Activated CD4-positive, alpha-beta T cell treated with anti-CD3 and anti-CD28 coated beads for 36 hours (primary cell): ENCODE measurements at places on chromosomes 5 and 9.

DNA sequence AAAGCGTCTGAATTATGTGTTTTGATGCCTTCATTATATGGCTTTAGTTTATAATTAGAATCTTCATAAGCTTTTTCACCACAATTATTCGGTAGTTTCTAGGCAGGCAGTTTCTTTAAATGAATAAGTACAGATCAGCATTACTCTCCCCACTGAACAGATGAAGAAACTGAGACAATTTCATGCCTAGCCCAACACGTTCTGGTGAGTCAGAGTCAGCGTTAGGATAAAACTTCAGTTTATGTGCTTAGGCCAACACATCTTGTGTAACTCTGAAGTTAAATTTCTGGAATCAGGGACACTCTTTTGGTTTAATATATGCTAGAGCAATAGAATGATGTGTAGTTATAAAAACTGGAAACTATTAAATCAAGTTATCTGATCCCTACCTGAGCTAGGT lies 186.7 kb upstream of the ELL2 start:
- no peak for DNase-seq

DNA sequence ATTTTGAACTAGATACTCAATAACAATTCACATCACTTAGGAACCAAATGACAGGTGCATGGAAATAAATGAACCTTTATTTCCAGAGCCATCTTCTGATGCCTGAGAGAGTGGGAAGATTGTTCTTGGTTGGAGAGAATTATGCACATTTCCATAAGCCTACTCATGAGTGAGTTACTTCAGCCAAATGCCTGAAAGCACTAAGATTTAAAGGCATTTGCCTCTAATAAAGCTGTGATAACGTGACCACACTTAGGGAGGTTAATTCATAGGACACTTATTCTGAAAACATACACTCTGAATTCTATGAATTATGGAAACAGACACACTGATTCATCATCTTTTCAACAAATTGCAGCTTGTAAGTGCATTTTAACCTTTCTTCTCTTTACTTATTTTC lies 40.0 kb downstream of the KCTD16 start:
- DNase-seq, result no peak

- DNase-seq, result no peak
Measured at GRCh38 chr5:57366744-57367143, 115.9 kb downstream of the ACTBL2 start.

DNA sequence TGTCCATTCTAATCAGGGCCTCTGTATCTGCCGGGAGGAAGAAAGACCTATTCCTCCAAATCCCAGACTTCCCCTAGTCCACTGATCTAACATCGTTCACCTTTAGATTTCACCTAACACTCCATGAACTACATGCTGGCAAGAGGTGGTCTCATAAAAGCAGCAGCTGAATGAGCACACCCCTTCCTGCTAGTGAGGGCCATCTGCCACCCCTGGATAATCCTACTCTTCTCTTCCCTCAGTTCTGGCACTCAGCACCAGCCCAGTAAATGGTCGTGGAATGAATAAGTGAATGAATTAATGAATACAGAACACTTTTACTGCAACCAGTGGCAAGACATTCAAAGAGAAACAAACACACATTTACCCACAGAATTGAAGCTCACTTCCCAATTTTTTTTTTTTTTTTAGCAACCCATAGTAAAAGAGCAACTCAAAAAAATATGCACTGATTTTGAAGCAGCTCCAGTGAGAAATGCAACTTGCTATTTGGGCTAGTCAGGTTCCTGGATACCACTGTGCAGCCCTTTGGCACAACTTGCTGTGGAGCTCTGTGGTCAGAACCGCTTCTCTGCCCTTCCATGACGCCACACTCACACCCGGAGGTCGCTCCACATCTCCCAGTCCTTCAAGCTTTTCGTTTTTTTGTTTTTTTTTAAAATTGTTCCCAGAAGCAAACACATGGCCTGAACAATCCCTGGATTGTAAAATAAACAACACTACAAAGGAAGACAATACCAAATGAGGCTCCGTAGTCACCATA lies 6.2 kb downstream of the RNF183 start:
- DNase-seq, result no peak

GRCh38 chr9:124551472-124552272 lies 44.5 kb upstream of the NR5A1 start:
- peak; percentile 63 for DNase-seq
